ENCODE measurements at places on chromosomes 5 and 9.

DNA sequence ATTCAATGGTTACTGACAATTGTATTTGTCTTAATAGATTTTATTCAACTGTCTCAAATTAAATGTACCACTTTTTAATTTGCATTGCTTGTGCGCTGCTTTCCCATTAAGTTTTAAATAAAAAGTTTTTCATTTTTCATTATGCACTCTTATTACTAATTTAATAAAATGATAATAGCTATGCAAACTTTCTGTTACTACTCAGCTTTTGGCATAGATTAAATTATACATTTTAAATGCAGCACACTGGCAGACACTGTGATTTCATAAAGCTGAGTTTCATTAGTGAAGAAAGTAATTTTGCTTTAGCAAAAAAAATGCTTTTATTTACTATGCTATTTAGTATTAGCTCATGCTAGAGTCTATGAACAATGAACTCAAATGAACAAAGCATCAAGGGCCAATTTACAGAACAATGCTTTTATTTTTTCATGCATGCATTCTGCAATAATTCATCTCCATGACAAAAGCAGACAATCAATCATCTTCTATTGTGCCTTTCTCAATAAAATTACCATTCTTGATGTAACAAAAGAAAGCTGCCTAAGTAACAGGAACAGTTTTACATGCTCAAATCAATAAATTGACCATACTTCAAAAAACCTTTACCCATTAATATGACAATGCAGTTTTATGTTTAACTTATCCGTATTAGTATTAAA, 595.2 kb upstream of the ARRDC3 start:
- DNase-seq, result no peak

DNA sequence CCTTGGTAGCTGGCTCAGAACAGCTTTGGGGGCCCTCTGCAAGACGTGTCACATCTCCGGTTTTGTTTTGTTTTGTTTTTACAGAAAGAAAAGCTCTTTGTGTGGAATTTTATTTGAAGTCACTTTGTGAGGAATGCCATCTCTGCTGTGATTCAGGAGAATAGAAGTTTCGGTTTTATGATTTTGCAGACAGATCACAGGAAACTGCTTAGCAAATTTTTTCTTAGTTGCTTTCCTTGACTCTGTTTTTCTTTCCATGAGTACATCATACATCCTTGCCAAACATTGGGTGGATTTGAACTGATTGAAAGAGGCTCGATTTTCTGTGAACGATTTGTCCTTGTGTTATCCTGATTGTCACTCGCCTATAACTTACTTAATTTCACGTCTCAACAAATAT, 5.1 kb downstream of the SEMA5A start:
- DNase-seq, result no peak

DNA sequence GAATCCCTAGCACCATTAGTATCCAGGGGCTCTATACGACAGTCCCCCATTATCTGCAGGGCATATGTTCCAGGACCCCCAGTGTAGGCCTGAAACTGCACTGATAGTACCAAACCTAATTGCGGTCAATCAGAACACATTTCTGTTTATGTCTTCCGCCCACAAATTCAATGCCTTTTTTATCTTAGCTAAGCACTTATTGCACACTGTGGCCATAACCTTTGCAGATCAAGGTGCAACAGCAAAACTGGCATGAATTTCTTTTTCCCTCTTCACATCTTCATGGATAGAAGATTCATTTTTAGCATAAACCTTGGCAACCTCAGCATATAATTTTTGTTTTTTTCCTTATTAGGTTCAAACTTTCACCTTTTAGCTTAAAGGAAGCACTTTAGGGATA, 361.1 kb downstream of the DEPDC1B start:
- no peak for DNase-seq

DNA sequence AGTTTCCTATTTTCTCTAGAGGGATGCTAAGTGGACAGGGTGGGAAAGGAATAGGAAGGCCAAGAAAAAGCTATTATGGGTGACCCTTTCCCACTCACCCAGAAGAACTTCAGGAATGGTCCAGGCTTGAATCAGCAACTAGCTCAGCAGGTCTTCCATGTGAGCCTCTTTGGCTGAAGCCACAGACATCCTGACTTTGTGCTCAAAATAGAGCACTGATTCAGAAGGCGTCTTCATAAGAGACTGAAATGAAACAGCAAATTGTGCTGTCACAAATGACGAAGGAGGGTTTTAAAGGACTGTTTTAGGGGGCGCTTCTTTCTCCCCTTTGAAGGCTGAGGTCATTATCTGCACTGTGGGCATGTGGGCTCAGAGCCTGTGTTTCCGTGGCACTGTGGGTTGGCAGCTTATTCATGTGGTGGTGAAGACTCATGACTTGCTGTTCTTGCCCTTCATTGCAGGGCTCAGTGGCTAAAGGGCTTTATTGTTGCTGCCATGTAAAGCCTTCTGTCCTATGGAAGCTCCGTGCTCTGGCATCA, 65.8 kb upstream of the NFIL3 start:
- DNase-seq, result no peak

- DNase-seq, result no peak
Observed at GRCh38 chr9:133747309-133747708, 9.2 kb upstream of the SARDH start.

- no peak for DNase-seq
Observed at GRCh38 chr5:14591548-14591947, 10.0 kb downstream of the OTULINL start.

DNA sequence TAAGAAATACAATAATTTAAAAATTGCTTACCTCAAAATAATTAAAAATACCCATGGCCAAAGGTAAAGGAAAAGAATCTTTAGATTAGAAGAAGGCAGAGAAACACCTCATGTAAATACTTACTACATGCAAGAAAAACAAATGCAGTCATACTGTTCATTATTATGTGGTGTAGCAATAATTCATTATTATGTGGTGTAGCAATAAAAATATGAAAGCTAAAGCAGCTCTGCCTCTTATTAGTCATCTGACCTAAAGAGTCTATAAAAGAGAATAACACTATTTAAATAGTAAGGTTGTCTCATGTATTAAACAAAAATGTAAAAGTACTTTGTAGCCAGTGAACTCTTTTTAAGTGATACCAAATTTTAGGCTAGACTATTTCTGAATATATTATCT, 6.6 kb downstream of the DTWD2 start:
- DNase-seq, result no peak

- DNase-seq, result peak; percentile 17
Observed at GRCh38 chr9:34408173-34408572, 31.5 kb upstream of the MYORG start.

DNA sequence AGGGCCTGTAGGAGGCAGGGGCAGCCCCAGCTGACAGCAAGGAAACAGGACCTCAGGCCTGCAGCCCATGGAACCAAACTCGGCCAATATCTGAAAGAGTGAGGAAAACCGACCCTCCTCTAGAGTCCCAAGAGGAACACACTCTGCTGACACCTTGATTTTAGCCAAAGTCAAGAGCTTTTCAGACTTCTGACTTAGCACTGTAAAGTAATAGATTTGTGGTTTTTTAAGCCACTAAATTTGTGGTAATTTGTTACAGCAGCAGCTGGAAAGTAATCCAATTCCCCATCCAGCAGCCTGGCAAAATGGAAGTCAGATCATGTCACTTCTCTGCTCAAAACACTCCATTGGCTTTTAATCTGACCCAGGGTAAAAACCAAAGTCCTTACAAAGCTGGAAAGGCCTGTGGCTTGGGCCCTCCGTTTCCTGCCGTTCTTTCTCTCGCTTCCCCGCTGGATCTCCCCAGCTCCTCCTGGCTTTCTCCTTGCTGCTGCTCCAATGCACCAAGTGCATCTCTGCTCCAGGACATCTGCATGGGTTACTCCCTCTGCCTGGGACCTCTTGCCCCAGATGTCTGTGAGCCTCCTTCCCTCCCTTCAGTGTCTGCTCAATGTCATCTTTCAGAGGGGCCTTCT, 79.0 kb downstream of the C5orf15 start:
- no peak for DNase-seq

- DNase-seq, result no peak
Observed at GRCh38 chr5:143687604-143688003, 124.4 kb upstream of the HMHB1 start.

DNA sequence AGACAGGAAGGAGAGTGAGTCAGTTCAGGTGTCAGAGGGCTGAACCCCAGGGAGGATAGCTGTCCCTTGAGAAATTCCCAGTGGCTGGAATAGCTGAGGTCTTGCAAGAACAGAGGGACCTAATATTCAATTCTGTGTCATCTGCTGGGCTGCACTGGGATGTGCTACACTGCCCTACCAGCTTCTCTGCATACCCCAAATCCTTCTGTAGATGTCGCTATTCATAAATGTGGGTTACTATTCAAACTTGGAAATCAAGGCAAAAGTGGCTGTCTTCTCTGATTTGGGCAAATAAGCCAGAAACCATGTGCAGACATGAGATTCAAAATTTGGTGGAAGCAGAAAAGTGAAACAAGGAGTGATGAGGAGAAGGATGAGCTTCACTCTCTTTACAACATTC, 16.3 kb downstream of the TNFSF8 start:
- no peak for DNase-seq

DNA sequence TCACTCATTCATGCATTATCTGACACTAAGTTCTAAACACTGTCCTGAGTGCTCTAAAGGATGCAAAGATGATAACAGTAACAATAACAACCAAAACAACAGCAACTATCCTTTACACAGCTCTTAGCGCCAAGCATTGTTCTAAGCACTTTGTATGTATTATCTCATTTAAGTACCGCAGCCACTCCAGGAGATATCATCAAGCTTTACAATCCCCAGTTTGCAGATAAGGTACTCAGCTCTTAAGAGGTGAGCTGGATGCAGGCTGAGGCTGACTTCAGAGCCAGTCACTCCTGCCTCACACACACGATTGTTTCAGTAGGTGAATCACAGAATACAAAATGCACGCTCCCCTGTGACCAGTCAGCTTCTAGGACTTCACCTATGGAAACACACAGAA, 141.8 kb downstream of the PAX5 start:
- no peak for DNase-seq

DNA sequence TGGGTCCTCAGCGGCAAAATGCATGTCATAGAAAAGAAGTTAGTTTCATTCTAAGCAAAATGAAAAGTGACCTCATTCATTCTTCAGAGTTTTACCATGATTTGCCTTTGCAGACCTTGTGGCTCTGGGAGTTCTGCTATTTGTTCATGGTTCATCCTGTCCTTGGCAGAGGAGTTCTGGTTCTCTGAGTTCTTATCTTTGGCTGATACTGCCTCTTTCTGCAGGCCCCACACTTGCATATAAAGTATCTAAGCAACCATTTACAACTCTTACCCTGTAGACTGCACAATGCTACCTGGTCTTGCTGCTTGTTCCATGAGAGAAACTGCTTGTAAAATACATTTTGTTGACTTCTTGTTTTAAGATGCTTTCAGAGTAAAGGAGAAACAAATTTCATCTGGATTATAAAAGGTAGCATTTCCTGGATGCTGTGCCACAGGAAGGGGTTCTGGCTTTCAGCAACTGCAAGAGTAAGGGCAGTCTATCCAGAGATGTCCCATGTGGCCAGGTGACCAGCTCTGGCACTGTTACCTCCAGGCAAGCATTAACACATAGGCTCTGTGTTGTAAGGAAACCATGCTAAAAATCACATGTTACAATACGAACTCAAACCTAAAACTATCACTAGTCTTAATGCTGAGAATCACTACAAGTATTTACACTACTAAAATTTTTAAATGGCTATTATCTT, 513.2 kb downstream of the SPOCK1 start:
- no peak for DNase-seq

DNA sequence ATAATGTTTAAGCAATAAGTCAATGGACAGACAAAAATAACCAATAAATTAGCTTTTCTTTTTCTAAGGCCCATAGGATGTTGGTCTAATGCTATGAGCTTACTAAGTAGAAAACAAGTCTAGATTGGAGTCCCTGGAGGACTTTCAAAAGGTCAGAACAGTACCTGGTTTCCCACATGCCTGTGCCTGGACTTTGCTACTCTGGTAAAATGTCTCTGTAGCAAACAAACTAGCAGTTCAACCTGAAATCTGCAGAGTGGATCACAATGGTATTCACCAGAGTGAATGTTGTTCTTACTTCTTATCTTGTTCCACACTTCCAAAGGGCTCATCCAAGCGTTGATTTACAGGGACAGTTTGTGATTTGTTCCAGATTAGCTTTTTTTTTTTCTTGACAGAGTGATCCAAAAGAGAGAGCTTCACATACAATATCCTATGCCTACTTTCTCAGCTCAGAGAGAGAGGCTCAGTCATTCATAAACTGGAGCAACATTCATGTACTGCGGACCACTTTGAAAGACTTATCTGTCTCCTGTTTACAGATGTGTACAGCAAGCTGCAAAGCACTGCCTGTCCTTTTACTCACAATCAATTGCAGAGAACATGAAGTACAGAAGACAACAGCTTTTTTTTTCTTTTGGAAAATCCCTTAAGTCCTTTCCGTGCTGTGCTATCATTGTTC, 466.1 kb downstream of the SPATA31D1 start:
- no peak for DNase-seq

DNA sequence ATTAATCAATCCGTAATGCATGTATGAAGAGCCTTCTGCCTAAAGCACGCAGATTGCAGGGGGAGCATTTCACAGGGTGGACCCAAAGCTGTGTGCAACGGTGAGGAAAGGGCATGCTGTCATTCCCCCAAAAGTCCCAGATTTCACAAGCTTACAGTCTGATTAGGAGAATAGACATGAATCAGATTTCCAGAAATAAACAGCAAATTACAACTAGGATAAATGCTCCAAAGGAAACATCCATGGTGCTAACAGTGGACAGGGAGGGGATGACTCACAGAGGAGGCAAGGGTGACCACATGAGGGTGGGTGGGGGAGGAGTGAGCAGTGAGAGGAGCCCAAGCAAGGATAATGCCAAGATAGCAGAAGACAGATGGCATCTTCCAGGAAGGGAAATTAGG, 258.4 kb upstream of the TAS2R1 start:
- DNase-seq, result no peak

DNA sequence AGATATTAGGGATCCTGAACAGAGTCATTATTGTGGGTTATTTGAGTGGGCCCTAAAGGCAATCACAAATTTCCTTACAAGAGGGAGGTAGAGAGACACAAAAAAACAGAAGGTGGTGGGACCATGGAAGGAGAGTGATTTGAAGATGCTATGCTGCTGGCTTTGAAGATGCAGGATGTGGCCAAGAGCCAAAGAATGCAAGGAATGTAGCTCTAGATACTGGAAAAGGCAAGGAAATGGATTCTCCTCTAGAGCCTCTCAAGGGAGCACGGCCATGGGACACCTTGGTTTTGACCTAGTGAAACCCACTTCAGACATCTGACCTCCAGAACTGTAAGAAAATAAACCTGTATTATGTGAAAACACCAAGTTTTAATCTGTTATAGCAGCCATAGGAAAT, 53.8 kb downstream of the TTC39B start:
- DNase-seq, result no peak

DNA sequence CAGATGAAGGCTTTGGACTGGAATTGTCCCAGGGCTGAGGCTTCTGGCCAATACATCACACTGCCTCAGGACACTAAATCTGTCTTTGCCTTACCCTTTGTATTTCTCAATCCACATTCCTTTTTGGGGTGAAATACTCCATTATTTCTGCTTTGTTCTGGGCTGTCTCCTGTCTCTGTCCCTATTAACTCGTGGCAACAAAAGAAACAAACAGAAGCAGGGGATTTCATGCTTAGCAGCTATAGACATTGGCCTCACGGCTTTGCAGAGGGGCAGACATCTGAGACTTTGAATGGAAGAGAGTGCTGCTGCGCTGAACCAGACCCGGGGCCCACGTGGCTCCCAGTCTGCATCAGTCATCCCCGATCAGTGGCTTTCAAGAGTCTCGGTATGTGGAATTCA, 129.7 kb downstream of the ARL15 start:
- no peak for DNase-seq
